ENCODE measurements at places on chromosomes 2 and 18.
A peak's percentile ranks its signal among the peaks of the same experiment; 100 is the strongest.

DNA sequence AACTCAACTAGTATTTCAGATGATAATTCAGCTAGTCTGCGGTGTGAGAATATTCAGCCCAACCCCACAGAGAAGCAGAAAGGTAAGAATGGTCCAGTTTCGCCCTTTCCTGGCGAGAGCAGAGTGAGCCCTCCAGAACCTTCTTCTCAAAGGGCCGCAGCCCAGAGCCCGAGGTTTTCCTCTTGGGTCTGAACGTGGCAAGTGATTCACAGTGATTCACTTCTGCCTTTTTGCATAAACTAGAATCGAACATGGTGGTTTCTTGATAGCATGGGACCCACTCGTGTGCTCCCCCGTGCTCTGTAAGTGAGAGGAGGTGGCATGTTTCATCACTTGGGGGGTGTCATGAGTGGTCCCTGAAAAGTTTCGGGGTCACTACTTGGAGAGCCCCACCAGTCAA lies 24.2 kb downstream of the TRAF3IP1 start:
- peak; percentile 38 for DNase-seq

- no peak for DNase-seq
These were observed 974.8 kb upstream of the POU3F3 start for GRCh38 chr2:103879101-103879500.

GRCh38 chr18:48889981-48890762 lies 60.6 kb downstream of the SMAD7 start:
- no peak for DNase-seq

DNA sequence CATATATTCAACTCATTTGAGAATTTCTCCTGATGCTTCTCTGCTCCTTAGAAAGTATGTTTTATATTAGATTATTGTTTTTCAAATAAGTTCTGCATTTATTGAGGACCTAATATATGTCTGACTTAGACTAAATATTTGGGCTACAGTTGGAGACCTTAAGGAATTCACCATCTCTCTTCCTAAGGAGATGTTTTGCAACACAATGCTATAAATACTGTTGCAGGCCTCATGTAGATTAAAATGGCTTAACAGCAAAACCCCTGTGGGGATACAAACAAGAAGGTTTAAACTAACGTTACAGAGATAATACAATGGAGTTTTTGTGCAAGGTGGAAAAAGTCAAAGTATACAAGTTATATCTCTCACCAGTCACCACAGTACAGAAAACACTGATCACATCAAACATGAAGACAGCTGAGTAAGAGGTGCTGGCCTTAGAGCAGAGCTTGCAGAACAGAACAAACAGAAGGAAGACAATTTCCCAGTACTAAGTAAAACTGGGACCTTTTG lies 20.1 kb upstream of the BMPR2 start:
- DNase-seq: no peak

- DNase-seq: no peak
These were observed 18.0 kb downstream of the ANKRD44 start for GRCh38 chr2:197292619-197293018.

GRCh38 chr18:48836231-48836805 lies 114.4 kb downstream of the SMAD7 start:
- no peak for DNase-seq

DNA sequence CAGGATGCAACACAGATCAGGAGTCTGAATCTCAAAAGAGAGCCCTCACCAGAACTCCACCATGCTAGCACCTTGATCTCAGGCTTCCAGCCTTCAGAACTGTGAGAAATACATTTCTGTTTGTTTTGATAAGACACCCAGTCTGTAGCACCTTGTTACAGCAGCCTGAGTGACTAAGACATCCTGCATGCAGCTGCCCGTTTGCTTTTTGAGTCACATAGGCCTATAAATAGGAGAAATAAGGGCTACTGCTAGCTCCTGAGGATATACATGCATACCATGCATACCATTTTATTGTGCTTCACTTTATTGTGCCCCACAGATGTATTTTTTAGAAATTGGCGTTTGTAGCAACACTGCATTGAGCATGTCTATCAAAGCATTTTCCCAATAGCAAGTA lies 337.8 kb downstream of the CDH2 start:
- peak; percentile 83 for DNase-seq

DNA sequence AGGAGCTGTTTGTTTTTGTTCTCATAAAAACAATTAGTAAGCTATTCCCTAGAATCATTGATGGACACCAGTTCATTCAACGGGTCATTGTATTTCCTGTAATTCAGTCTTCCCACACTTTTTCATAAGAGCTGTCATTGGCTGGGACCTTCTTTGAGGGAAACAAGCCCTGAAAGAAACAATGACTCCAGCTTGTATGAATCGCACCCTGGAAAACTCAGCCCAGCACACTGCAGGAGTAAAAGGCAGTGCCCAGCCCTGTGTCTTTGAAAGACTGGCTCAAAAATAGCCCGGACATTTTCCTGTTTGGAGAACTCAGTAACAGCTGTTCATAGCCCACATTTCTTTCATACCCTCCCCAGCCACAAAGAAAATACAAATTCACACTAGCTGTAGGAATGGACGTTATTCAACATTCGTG lies 81.5 kb downstream of the NCKAP5 start:
- no peak for DNase-seq

GRCh38 chr2:3517948-3518495 lies 1.3 kb downstream of the ADI1 start:
- DNase-seq: no peak

- peak; percentile 99 for DNase-seq
These were observed at the start of gene THADA for GRCh38 chr2:43595603-43596412. TSS of gene THADA (minus strand) at chr2:43596038. CDS start at chr2:43592392, 3,646 bp downstream.

DNA sequence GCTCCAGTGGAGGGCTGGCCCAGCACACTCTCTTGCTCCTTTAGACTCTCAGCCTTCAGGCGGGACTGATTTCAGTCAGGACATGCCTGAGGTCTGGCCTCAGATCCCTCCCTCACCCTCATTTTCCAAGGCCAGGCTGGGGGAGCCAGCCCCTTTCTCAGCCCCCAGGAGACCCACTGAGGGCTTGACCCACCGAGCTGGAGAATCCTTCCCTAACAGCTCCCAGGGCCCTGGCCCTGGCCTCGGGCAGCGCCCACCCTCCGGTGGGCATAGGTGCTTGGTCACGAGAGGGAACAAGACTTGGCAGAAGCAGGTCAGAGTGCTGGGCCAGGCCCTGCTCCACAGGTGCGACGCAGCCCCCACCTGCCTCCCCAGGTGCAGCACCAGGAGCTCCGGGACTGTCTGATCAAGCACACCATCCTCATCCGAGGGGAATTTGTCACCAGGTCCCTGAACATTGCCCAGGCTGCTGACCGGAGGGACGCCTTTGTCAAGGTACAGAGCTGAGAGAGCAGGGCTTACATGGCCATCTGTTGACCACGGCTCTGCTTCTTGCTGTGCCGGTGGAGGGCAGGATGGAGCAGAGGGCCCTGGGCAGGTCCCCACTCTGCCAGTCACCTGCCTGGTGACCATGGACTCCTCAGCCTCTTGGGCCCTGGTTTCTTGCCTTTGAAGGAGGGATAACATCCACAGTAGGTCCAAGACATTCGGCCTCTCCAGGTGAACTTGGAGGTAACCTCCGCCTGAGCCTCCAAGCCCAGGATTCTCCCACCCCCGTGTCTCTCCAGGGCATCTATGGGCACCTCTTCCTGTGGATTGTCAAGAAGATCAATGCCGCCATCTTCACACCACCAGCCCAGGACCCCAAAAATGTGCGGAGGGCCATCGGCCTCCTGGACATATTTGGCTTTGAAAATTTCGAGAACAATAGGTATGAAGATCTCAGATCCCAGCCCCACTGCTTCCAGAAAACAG lies 46.3 kb downstream of the MYO7B start:
- DNase-seq: no peak

GRCh38 chr2:201118961-201119854 lies 3.2 kb downstream of the CFLAR start:
- peak; percentile 65 for DNase-seq

- DNase-seq: no peak
These were observed 299.0 kb upstream of the HS6ST1 start for GRCh38 chr2:128617661-128618060.

- no peak for DNase-seq
These were observed 39.8 kb downstream of the RHBDD1 start for GRCh38 chr2:226875438-226876225.

- DNase-seq: peak; percentile 33
These were observed 5.2 kb downstream of the TTC39C start for GRCh38 chr18:24019641-24020331.

DNA sequence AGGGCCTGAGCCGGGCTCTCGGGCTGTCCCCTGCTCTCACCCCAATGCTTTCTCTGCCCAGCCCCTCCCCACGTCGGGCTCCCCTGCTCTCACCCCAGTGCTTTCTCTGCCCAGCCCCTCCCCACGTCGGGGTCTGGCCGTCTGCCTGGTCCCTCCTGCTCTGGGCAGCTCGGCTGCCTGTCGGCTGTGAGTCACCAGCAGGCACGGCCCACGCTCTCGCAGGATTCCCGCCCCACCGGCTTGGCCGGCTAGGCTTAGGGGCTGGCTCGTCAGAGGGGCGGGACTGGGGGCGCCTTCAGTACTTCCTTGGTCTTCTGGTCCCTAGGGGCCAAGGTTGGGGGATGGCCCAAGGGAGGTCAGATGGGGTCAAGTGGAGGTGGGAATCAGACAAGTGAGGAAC lies 3.3 kb downstream of the BOK start:
- peak; percentile 70 for DNase-seq

DNA sequence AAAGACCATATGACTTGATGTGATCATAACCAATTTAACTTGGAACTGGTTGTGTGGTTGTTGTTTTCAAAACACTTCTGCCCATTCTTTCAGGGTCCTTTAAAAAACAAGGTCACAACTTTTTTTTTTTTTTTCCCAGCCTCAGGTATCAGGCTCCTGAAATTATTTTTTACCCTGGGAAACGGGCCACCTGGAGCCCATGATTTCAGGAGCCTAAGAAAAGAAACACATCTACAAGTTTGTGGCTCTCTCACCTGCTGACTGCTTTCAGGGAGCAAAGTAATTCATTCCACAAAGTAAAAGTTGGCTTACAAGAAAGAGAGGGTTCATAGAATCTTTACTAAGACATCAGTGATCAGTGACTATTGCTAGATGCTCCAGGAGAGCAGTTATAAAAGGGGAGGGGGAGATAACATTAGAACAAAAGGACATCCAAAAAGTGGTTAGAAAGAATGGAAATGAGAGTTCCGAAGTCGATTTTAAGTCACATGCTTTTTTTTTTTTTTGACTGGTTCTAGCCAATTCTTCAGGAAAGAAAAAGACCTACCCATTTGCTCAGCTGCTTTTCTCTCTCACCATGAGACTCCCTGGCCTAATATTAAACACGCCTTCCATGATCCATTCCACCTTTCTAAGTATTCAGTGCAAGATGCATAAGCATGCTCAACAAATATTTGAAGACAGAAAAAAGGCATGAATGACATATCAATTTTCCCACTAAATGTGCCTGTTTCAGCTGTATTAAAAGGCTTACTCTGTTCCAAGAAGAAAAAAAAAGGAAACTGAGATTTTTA lies 267.3 kb downstream of the LRATD1 start:
- DNase-seq: no peak

GRCh38 chr2:137048455-137048854 lies 283.1 kb downstream of the THSD7B start:
- no peak for DNase-seq

DNA sequence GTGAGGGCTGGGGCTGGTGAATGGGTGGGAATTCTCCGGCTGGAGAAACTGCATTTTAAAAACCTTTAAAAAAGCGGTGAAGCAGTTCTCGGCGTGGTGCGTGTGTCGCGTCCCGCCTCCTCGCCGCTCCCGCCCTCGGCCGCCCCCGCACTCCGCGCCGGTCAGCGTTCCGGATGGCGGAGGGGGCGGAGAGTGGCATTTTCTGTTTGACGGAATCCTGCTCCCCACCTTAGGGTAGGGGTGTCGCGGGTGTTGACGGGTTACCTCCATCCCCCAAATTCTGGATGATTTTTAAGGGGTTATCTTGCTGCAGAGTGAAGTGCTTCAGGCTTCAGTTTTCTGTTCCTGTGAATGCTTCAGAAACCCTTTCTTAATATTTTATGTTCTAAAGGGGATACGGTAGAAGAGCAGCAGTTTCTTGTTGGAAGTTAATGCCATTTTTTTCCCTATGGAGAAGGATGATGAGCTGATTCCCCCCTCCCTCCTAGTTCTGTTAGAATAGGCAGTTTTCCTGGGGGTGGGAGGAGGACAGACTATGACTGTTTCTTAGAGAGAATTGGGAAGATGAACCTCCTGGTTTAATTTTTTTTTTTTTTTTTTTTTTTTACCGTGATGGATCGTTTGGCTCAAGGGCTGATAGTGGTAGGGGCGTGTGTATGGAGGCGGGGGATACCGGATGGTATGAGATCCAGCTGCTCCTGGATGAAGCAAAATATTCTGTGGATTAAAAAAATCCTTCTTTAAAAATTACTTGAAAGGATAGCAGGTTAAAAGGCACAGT lies 756 bp downstream of the ABI2 start:
- peak; percentile 29 for DNase-seq

GRCh38 chr2:33342705-33343104 lies 133.7 kb upstream of the RASGRP3 start:
- DNase-seq: no peak

DNA sequence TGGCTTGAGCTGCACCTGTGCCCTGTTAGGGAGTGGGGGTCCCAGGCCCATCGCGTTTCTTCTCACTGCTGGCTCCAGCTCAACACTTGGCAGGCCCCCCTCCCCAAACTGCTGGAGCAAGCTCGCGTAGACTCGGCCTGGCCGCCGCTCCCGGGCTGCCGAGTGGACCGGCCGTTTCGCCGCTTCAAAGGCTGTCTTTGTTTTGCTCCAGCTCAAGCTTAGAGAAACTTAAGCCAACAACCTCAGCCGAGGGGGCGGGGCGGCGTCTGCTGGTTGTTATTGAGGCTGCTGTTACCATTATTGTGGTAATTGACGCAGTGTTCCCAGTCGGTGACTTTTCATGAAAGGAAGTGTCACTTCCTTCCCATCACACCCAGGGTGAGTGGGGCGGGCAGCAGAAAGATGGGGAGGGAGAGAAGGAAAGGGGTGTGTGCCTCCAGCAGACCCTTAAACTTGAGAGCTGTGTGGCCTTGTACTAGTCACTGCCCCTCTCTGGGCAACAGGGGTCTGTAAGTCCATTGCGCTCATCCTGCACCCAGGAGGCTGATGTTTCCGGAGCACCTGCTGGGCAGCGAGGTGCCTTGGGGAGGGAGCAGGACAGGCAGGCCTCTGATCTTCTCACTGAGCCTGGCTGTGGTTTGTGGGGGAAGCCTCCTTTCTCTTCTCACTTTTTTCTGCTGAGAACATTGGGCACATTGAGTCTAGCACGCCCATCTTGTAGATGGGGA lies 2.1 kb downstream of the ARID5A start:
- DNase-seq: no peak

DNA sequence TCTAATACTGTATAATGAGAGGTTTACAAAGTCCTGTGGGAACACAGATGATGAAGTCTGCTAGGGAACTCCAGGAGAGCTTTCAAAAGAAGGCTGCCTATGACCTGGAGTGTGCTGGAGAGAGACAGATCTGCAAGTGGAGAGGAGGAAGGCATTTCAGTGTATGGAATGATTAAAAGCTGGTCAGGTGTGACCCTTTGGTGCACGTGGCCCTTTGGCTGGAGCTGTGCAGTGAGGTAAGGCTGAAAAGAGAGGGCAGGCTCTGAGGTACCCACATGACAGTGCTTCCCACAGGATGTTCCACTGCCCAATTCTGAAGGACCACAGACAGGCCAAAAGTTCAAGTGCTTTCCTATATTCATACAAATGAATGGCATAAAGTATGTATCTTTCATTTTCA lies 157.1 kb downstream of the DYM start:
- no peak for DNase-seq

GRCh38 chr18:69628774-69629359 lies 228.2 kb downstream of the DOK6 start:
- DNase-seq: no peak

Measured in amniotic epithelial cell (primary cell).